ENCODE measurements at places on chromosomes 2 and 18.

GRCh38 chr2:67260343-67261277 is 136.5 kb upstream of the ETAA1 start:
- DNase-seq: peak; percentile 100

- DNase-seq: peak; percentile 65
Observed at GRCh38 chr18:76821875-76822505, 367 bp upstream of the ZNF236 start.

- no peak for DNase-seq
Observed at GRCh38 chr18:10453261-10453805, 1.1 kb upstream of the APCDD1 start.

- no peak for DNase-seq
Observed at GRCh38 chr18:3354506-3354905, 92.6 kb downstream of the MYL12B start.

- DNase-seq: no peak
Observed at GRCh38 chr2:7490672-7491071, 573.5 kb downstream of the RNF144A start.

DNA sequence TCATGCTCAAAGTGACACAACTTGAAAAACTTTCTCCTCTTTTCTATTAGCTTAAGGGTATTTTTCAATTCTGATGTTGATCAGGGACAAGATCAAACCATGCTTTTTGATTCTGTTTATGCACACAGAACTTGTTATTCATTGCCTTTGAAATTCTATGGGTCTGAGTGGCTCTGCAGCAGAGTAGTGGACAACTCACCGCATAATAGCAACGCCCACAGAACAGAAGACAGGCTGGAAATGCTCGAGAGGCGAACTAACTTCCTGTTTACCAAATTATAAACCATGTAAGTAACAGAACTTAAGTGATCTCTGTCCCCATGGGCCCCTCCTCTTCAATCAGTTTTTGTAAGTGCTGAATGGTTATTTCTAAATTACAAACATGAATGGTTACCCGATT is 131.2 kb downstream of the CBLN2 start:
- no peak for DNase-seq

DNA sequence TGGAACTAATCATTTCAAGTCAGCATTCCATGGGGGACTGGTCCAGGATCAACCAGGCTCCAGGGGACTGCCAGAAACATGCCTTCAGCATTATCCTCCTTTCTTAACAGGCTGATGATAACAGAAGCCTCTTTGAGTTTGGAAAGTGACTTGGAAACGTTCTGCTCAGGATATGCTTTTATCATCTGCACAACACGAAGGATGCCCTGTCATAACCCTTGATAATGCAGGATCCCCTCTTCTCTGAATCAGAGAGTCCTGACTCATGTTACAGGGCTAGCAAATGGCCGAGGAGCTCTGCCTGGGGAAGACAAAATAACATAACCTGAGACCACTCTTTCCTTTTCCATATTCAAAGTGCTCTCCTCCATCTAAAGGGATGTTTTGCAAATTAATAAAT is 6.7 kb downstream of the SCYGR3 start:
- DNase-seq: peak; percentile 13

DNA sequence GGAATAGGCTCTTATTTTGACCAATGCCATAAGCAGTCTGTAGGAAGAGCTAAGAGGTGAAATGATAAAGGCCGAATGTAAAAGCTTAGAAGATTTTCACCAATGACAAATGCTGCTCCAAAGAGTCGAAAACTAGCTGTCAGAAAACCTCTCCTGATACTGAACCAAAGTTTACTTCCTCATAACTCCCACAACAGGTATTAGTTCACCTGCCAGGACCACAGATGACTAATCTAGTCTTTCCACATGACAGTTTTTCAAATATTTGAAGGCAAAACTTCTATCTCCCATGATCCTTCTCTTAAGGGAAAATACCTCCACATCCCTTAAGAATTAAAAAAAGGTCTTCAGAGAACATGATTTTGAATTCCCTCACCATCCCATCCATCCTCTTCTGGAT is 473.2 kb upstream of the SPHKAP start:
- DNase-seq: no peak

- no peak for DNase-seq
Observed at GRCh38 chr2:151967829-151968722, 130.8 kb downstream of the CACNB4 start.

- DNase-seq: peak; percentile 19
Observed at GRCh38 chr18:61852496-61852895, 40.3 kb downstream of the RNF152 start.

DNA sequence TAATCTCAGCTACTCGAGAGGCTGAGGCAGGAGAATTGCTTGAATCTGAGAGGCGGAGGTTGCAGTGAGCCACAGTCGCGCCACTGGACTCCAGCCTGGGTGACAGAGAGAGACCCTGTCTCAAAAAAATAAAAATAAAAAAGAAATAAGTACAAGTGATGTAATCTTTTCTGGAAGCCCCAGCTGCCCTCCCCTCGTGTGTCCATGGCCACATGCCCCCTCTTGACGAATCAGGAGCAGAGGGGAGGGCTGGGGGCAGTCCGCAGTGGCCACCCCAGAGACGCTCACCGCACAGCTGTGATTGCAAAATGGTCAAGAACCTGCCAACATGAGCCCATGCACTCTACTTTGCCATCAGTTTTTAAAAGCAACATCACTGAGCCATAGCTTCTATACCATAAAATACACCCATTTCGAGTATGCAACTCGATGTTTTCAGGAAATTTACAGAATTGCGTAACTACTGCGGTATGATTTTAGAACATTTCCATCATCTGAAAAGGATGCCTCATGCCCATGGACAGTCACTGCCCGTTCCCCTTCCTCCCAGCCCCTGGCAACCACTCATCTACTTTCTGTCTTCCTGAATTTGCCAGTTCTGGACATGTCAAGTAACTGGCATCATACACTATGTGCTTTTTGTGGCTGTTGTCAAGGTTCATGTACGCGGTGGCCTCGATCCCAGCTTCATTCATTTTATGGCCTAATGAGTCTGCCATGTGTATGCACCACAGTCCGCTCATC is 88.1 kb downstream of the NDUFA10 start:
- DNase-seq: no peak

DNA sequence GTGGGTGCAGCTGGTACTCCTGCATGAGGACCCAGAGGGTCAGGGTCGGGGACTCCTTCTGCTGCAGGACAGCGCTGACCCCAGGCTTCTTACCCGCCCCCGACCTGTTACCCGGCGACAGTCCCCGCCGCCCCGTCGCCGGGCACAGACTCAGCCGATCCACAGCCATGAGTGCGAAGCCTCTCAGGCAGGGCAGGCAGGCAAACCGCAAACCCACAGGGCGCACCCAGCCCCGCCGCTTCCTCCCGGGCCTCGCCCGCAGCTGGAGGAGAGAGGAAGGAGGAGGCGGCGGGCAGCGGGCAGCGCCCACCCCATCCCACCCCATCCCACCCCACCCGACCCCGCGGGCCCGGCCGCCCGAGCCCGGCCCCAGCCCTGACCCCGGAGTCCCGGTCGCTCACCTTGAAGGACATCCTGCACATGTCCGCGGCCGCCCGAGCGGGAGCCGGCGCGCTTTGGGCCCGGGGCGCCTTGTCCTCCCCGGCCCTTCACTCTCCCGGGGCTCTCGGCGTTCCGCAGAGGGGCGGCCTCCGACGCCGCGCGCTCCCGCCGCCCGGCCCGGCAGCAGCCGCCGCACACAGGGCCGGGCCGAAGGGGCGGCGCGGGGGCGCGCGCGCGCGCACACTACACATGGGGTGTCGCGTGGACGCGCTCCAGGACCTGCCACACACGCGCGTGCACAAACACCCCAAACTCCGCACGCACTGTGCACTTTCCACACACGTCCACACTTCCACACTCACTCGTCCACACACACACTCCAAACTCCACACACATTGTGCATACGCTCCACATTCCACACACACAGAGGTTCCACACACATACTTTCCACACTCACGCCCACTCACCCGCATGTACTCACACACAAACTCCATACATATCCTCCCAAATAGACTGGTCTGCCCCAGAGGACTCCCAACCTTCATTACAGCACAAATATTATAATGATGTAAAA is at the start of gene ANKRD29:
TSS of gene ANKRD29 (minus strand) at position 603 of the 955 bp plus-strand sequence. CDS start at position 422, 181 bp downstream.
- peak; percentile 52 for DNase-seq

DNA sequence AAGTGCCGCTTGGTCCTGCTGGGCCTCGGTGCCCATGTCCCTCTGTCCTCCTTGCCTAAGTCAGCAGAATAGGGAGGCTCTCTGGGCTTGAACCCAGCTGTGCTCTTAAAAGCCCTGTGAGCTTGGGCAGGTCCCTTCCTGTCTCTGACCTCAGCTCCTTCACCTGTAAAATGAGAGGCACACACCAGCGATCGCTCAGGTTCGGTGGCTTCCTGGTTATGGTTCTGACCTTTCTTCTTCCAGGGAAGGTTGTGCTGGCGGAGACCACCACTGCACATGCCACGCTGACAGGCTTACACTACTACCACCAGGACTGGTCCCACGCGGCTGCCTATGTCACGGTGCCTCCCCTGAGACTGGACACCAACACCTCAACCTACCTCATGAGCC is 36.1 kb upstream of the MAPRE3 start:
- no peak for DNase-seq

DNA sequence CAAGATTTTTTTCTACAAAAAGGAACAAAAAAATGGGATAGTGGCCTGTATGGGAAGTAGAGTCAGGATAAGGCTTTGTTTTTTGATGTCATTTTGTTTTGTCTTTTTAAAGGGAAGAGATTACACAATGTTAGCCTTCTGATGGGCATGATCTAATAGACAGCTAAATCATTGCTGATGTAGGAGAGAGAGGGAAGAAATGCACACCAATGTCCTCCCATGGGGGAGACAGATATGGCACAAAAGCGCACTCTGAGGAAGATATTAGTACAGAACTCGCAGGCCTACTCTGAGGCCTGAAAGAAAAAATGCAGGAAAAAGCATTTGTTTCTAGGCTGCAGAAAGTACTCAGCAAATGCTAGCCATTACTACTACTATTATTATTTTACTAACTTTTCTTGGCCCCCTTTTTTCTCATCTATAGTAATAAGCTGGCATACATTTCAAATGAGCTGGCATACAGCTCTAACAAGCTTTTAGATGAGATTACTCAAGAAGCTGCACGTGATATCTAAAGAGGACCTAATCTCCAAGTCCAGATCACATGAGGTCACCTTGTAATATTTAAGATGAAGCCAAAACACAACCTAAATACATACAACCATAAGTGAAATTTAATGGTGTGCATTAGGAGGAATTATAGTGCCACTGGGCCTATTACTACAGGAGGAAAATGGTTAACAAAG is 269.4 kb upstream of the TANK start:
- DNase-seq: no peak

GRCh38 chr2:171210216-171210863 is 49.6 kb upstream of the TLK1 start:
- DNase-seq: no peak

- DNase-seq: no peak
Observed at GRCh38 chr18:26677957-26678356, 129.6 kb upstream of the KCTD1 start.

GRCh38 chr2:8276026-8276425 is 405.8 kb upstream of the ID2 start:
- DNase-seq: no peak

DNA sequence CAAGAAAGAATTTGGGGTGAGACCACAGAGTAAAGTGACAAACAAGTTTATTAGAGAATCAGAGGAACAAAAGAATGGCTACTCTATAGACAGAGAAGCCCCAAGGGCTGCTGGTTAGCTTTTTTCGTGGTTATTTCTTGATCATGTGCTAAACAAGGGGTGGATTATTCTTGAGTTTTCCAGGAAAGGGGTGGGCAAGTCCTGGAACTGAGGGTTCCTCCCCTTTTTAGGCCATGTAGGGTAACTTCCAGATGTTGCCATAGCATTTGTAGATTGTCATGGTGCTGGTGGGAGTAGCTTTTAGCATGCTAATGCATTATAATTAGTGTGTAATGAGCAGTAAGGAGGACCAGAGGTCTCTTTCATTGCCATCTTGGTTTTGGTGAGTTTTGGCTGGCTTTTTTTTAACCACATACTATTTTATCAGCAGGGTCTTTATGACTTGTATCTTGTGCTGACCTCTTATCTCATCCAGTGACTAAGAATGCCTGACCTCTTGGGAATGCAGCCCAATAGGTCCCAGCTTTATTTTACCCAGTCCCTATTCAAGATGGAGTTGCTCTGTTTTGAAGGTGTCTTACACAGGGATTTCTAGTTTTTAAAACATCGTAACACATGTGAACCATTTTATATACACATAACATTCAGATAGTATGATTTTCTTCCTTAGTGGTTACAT is 77.8 kb downstream of the MYO1B start:
- DNase-seq: no peak

GRCh38 chr2:7984693-7985353 is 697.0 kb upstream of the ID2 start:
- DNase-seq: no peak

GRCh38 chr18:26479681-26480079 is 68.7 kb downstream of the KCTD1 start:
- DNase-seq: peak; percentile 54

DNA sequence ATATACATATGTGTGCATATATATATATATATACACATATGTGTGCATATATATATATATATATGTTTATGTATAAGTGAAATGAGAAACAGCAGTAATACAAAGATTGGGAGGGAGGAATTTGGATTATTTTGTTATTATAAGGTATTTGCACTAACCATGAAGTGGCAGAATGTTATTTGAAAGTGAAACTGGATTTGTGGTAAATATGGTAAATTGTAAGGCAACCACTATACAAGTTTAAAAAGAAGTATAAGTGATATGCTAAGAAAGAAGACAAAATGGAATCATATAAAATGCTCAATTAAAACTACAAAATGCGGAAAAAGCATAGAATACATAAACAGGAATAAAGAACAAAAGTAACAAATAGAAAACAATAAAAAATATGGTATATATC is 37.5 kb downstream of the FBXO15 start:
- DNase-seq: no peak

- no peak for DNase-seq
Observed at GRCh38 chr2:207766697-207767460, 2.8 kb downstream of the FZD5 start.

GRCh38 chr2:8278709-8279354 is 403.0 kb upstream of the ID2 start:
- no peak for DNase-seq

- peak; percentile 73 for DNase-seq
Observed at GRCh38 chr2:174012347-174013314, 47.5 kb upstream of the SP3 start.

DNA sequence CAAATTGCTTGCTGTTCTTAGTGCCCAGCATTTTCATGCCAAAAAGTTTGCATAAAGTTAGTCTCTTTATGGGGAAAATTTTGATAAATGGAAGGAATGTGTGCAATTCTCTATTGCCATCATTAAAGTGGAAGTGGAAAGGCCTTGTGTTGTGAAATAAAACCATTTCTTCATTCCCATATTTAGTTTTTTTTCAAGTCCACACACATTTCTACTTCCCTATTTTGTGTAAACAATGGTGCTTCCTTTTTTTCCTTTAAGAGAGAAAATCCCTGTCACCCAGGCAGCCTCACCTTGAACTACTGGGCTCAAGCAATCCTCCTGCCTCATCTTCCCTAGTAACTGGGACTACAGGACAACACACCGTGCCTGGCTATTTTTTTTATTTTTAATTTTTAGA is 42.3 kb upstream of the NCOA1 start:
- DNase-seq: no peak

Data from EH (cell line).